Nephron progenitor cell (in vitro differentiated cells): ENCODE measurements at places on chromosomes 4 and X.

DNA sequence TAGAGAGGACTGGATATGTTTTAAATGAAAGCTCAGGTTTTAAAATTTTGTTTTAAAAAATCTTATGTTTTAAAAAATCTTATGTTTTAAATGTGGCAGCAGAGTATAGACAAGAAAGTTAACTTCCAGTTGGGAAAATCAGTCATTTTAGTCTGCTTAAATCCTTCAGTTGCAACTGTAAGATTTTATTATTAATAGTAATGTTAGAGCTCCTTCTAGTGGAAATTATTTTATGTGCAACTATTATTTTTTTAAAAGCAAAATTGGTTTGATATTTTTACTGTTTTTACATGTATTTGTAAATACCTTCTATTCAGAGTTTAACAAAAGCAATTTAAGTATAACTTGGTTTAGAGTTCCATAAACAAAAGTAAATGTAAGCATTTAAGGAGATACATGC lies 8.5 kb upstream of the NUDT6 start:
- no peak for DNase-seq

GRCh38 chr4:71830-72229 lies 18.7 kb downstream of the ZNF595 start:
- DNase-seq: no peak

GRCh38 chr4:23811161-23811560 lies 78.7 kb downstream of the PPARGC1A start:
- DNase-seq: no peak

GRCh38 chr4:159101988-159102621 lies 774 bp upstream of the RAPGEF2 start:
- DNase-seq: no peak

DNA sequence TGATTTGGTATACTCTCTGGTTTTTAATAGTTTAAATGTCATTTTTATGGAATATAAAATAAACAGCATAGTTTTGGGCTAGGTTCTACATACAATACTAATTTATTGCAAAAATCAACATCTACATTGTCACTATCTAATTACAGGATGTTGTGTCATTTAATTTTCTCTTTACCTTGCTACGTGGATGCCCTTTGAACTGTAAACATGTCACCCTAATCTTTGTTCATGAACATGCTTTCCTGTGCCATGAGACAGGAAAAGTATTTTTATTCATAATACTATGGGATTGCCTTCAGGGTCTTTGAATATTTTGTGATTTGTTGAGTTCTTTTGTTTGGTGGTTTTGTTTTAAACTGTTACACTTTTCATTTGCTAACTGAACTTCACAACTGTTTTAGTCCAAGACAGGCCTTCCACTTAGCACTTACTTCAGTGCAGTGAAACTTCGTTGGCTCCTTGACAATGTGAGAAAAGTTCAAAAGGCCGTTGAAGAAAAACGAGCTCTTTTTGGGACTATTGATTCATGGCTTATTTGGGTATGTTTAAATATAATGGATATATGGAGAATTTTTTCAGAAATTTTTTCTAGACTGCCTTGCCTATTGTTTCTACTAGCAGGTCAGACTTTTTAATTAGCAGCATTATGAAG lies 40.9 kb downstream of the GK start:
- DNase-seq: no peak

- DNase-seq: no peak
Measured at GRCh38 chrX:133933316-133933715, 52.1 kb downstream of the GPC3 start.

DNA sequence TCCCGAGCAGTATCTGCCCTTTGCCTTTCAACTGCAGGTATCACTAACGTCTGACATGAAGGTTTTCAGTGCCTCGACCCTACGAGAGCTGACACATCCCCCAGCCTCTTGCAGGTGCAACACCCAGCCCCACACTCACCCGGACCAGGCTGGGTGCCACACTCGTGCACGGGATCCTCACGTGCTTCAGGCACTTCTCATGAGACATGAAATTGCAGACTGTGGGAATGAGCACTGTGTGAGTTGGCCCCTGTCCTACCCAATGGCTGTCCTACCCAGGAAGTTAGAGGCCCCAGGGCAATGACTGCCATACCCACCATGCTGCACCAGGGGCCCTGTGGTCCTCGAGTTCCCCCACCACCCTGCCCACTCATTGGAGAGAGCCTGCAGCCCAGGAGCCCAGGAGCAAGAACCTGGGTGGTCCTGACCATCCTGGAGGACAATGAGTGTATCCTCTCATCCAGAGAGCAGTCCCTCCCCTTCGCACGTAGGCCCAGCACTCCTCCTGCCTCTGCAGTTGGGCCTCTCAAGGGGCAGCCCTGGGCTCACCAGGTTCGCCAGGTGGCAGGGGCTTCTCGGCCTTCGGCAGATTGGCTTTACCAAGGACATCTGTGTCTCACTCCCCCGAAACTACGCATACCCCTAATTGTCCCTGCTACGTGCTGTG lies 2.4 kb downstream of the DGKQ start:
- DNase-seq: no peak

DNA sequence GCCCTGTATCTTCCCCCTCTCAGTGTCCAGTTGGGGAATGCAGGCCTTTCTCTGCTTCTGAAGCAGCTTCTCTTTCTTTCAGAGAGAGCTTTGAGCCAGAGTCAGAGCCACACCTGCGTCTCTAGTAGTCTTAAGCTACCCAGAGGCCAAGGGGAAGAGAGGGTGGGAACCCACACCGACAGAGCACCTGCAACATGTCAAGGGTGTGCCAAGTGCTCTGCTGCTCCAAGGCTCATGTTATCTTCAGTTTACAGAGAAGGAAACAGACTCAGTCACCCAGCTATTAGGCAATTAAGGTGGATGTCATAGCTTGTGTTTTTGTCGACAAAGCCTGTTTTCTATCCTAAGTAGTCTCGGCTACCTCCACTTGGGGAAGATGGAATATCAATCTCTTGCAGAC lies 22.7 kb upstream of the RNF212 start:
- no peak for DNase-seq

GRCh38 chrX:110584083-110584482 lies 211.5 kb downstream of the CHRDL1 start:
- DNase-seq: no peak

DNA sequence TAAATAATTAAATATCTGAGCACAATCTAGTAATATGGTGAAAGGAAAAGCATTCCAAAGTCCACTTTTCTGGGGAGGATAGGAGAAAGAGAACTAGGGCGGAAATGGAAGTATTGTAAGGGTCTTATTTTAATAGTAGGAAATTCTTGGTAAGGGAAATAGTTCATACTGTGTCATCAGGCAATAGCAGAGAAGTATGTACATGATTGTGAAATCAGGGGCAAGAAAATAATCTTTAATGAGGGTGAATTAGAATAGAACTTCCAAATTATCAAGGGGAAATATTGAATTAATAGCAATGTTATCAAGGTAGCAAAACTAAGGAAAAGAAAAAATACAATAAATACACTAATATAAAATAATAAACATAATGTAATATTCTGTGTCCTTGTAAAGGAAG lies 14.8 kb downstream of the GIMD1 start:
- no peak for DNase-seq

DNA sequence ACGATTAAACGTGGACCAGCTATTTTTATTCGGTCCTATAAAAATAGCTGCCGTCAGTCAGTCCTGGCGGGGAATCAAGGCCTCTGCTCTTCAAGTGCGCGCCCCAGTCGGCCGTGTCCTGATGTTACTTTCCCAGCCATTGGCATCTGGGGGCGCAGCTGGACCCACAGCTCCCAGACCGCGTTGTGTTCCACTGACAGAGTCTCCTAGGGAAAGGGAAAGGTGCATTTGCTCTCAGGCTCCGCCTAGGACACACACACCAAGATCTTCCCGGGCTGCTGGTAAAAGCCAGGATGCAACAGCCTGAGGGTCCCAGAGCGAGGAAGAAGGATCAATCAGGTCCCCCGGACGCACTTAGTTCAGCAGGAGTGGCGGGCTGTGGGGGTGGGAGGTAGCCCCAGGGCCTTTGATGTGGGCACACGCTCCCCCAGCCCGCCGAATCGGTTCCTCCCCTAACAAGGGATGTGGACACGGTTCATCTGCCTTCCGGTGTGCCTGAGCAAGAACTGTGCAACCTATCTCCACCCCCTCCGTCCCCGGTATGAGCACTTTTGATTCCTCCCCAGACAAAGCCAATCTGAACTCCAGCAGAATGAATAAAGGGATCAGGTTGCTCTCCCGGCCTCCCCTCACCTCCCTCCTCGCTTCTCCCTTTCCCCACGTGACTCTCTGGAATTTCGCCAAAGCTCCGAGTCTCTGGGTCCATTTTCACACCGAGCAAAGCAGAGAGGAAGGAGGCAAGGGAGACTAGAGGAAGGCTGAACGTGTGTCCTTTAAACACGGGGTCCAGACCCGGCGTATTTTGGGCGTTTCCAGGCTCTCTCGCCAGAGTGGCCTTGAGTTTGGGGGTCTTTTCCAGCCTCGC lies 626 bp upstream of the FRAS1 start:
- DNase-seq: peak; percentile 71

GRCh38 chr4:180336494-180337090 lies 1906.6 kb upstream of the TENM3 start:
- no peak for DNase-seq

DNA sequence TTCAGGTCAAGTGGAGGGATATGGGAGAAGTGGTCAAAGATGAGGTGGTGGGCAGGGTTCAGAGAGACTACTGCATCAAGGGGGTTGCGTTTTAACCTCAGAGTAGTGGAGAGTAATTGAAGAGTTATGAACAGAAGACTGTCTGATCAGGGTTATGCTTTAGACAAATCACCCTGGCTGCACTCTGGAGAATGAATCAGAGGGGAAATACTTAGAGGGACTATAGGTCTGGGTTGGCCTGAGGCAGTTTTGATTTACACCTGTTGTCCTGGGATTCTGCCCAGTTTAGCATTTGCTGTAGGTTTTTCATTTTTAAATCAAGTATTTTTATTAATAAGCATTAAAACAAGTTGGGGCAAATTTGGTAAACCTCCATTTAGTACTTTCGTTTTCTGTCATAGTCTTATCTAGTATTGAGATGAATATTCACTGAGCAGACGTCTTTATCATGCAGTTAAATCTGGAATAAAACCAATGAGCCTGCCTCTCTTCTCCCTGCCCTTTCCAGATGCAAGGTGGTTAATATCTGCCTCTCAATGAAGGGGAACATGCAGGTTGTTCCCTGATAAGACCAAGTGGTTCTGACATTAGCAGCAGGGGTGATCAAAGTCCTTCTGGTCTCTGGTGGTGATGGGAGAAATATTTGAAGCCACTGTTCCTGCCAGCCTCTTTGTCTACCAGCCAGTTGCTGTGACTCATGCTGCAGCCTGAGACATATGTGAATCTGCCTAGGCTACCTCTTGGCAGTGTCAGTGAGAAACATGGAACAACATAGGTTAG lies 116.0 kb upstream of the RPS6KA3 start:
- DNase-seq: no peak

- no peak for DNase-seq
Measured at GRCh38 chrX:19986531-19986930, 4.3 kb downstream of the BCLAF3 start.

GRCh38 chr4:112282860-112283667 lies 2.6 kb downstream of the TIFA start:
- DNase-seq: no peak

DNA sequence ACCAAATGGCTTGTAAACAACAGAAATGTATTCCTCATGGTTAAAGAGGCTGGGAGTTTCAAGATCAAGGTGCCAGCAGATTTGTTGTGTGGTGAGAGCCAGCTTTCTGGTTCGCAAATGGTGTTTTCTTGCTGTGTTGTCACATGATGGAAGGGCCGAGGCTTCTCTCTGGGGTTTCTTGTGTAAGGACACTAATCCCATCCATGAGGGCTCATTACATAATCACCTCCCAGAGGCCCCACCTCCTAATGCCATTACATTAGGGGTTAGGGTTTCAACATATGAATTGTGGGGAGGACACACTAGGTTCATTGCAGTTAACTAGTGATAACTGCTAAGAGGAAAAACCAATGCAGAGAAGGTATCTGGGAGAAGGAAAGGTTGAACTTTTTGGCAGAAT lies 103.5 kb upstream of the ENPEP start:
- no peak for DNase-seq

DNA sequence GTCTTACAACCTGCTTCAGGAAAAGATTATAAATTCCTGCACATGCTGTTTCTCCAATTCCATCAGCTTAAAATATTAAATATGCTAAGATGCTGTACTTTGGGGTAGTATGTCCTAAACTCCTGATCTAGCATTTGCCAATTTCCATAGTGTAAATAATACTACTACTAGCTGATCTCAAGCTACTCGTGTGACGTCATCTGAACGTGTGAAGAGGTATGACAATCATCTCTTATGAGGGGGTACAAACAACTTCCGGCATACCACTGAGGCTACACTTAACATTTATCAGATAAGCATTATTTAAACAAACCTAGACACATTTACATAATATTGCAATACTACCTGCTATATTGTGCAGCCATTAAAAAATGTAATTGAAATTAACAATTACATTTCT lies 52.4 kb upstream of the APELA start:
- DNase-seq: no peak

DNA sequence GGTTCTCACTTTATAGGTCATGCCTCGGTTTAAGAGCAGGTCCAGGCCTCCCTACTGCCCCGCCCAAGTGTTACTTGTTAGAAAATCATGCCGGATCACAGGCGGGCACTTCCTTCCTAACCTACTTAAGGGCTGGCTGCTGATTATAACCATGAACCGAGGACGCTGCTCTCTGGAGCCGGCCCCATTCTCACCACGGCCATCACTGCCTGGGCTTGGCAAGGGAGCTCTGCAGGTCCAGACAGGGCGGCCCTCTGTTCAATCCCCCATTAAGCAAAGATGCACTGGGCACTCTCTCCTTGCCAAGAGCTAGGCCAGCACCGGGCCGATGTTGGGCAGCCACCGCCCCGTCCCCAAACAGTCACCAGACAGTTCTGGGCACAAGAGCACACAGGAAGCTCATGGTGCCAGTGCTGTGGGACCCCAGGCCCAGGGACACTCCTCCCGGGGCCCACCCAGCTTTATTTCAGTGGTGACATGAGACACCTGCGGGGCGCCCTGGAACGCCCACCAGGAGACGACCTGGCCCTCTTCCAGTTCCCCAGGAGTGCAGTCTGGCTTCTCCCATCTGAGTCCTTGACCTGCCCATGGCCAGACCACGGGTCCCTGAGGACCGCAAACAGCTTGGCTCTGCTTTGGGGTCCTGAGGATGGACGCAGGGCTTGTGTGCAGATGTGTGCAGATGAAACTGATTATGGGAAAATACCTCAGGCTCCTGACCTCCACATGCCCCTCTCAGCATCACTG lies 44.0 kb downstream of the ABLIM2 start:
- no peak for DNase-seq

DNA sequence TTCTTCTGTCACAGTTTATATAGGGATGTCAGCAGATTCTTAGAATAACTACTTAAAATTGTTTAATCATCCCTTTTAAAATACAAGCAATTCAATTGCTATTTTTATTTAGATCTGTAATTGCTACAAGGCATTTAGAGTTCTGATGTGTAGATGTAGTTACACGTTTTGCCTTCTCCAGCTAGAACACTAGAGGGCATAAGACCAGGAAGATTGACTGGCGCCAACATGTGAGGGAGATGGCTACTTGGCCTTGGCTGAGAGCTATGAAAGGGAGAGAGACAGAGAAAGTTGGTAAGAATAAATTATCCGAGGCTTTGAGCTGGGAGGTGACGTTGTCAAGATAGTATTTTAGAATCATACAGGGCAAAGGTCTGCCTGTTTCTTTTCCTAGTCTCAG lies 563.7 kb upstream of the PRKX start:
- DNase-seq: no peak

GRCh38 chrX:74449322-74449936 lies 28.1 kb downstream of the SLC16A2 start:
- no peak for DNase-seq

GRCh38 chr4:29711226-29711625 lies 1008.9 kb upstream of the PCDH7 start:
- no peak for DNase-seq
